ENCODE measurements at places on chromosomes 12 and 14.
A peak's percentile ranks its signal among the peaks of the same experiment; 100 is the strongest.

DNA sequence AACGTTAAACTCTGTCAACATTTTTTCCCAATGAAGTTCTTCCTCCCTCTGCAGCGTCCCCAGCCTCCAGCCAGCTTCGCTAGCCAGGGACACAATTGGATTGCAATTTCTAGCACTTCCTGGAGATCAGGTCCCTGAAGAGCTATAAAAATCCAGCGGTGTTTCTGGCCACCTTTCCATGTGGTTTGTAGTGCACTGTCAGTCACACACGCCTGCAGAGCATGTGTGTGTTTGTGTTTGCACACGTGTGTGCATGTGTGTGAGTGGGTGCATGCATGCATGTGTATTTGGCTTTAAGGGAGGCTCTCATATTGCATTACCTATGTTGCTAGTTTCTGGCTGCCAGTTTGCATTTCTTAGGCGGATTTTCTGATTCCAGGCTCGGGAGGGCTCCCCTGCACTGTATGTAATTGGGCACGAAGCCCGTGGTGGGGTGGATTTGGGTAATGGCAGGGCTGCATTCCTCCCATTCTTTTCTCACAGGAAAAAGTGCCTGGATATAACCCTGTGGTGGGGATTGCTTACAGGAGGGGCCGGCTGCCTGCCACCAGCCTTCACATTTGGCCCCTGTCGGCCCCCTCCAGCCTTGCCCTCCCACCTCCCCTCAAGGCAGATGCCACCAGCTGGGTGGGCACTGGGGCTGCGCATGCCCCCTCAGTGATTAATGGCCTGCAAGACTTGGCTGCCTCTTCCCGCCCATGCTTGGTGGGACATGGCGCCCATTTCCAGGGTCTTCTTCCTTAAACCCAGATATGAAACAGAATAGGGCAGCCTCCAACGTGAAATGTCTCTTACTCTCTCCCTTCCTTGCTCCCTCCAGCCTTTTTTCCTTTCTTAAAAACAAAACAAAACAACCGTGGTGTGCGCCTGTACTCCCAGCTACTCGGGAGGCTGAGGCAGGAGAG is 74.0 kb downstream of the TSPAN9 start:
- peaks cover 42% of the 10 kb centered on the region for H3K27me3 ChIP-seq
- H3K4me1 ChIP-seq = peaks cover 3% of the 10 kb centered on the region
- no peak overlapping the region for H3K4me3 ChIP-seq
- DNase-seq = no peak

- no peak for DNase-seq
- H3K27ac ChIP-seq = no peak overlapping the region
- H3K27me3 ChIP-seq = no peaks in the 10 kb centered on the region
- no peak overlapping the region for H3K4me3 ChIP-seq
- H3K4me1 ChIP-seq = peaks cover 26% of the 10 kb centered on the region
These were observed 9.4 kb upstream of the NOPCHAP1 start for GRCh38 chr12:104976703-104977102.

DNA sequence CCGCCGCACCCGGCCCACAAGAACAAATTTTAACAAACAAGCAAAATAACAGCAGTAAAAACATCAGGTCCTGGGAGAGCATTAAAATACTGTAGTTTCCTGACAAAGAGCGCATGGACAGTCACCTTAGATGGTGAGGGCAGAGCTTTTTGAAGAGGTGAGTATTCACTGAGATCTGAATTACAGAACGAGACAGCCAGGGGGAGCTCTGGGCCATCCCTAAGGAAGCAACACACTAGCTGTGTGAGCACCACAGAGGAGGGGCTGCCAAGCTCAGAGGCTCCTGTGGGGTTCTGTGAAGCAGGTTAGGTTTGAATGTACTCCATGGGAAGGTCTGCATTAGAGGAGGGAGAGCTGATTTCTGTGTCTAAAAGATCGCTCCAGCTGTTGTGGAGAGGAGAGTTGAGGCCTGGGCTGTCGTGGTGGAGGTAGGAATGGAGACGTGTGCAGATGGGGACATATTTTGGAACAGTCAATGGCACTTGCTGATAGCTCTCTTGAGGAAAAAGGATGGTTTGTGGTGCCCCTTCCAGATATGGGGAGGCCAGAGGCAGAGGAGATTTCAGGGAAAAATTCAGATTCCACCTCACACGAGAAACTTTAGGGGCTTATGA is 72.9 kb downstream of the TRAFD1 start:
- H3K36me3 ChIP-seq = peaks cover 52% of the 10 kb centered on the region
- no peak for DNase-seq
- no peak overlapping the region for H3K4me3 ChIP-seq
- H3K4me1 ChIP-seq = peaks cover 3% of the 10 kb centered on the region

DNA sequence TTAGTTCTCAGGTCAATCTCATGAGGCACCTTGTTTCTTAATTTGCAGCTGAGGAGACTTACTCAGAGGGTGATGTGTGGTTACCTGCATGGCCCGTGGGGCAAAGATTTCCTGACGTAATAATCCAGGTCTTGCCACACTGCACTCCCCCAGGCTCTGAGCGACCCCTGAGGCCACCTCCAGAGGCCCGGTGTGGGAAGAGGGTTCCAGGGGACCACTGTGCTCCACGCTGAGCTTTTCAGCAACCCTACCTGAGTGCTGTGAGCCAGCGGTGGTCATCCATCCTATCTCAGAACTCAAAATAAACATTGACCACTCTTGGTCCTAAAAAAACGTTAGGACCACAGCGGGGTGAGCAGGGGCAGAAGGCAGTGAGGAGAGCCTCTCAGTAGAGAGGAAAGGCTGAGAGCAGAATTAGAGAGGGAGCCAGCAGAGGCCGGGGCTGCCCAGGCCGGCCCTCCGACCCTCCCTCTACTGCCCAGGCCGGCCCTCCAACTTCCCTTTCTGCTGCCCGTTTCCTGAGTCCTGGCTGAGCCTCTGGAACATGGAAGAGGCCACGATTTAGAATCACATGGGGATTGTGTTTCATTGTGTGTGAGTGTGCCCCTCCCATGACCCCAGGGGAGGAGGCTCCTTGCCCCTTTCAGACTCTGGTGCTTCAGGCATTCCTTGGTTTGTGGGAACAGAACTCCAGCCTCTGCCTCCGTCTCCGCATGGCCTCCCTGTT is 188.2 kb upstream of the DIO3 start:
- H3K27me3 ChIP-seq = peaks cover 23% of the 10 kb centered on the region
- H3K4me3 ChIP-seq = no peak overlapping the region
- no peaks in the 10 kb centered on the region for H3K4me1 ChIP-seq
- H3K36me3 ChIP-seq = no peaks in the 10 kb centered on the region
- no peak for DNase-seq
- no peak overlapping the region for H3K27ac ChIP-seq

DNA sequence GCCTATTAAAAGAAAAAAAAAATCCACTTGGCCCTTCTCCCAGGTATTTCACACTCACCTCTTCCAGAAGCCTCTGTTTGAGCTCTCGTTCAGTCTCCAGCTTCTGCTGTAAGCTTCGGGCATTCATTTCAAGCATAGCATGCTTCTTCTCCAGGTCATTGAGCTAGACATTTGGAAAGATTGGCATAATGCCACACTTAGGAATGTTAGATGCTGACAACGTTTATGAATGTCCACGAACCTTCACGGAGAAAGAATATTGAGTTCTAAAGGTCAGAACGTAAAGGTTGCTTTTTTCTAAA is 60.5 kb downstream of the PRKAB1 start:
- H3K27ac ChIP-seq = no peak overlapping the region
- no peaks in the 10 kb centered on the region for H3K36me3 ChIP-seq
- no peak for DNase-seq
- H3K27me3 ChIP-seq = no peaks in the 10 kb centered on the region
- peaks cover 7% of the 10 kb centered on the region for H3K4me1 ChIP-seq
- H3K4me3 ChIP-seq = no peak overlapping the region

DNA sequence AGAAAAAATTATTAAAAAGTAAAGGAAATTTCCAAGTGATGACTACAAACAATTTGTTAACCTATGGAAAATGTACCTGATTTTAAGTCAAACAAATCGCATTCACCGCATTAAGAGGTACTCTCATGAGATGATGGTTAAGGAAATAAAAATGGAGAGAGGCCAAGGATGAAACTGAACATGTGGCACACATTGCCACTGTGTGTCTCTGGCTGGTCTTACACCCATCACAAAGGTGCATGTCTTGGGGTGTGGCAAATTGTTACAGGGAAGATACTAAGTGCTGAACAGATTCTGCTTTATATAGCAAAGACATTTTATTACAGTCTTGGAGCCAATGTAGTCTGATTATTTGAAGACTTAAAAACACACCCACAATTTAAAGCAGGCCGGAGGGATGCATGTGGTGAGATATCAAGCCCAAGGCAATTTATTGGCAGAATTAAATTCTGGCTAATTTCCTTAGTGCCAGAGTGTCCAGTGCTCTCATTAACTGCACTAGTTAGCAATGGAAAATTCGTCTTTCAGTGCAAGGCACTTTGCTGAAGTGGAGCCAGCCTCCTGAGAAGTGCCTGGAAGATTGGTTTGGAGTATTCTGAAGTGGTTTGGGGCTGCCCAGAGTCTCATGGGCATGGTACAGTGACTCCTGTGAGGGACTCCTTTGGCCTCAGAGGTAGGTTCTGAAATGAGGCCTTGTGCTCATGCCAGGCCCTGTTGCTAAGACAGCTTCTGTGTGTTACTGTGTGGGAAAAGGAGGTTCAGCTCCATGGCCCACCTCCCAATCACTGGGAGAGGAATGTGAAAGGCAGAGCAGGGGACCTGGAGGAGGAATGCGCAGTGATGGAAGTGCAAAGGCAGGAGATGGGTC is 166.9 kb downstream of the BRMS1L start:
- no peak for DNase-seq
- no peak overlapping the region for H3K4me3 ChIP-seq
- peaks cover 9% of the 10 kb centered on the region for H3K27me3 ChIP-seq
- no peak overlapping the region for H3K27ac ChIP-seq
- H3K36me3 ChIP-seq = no peaks in the 10 kb centered on the region
- no peaks in the 10 kb centered on the region for H3K4me1 ChIP-seq

DNA sequence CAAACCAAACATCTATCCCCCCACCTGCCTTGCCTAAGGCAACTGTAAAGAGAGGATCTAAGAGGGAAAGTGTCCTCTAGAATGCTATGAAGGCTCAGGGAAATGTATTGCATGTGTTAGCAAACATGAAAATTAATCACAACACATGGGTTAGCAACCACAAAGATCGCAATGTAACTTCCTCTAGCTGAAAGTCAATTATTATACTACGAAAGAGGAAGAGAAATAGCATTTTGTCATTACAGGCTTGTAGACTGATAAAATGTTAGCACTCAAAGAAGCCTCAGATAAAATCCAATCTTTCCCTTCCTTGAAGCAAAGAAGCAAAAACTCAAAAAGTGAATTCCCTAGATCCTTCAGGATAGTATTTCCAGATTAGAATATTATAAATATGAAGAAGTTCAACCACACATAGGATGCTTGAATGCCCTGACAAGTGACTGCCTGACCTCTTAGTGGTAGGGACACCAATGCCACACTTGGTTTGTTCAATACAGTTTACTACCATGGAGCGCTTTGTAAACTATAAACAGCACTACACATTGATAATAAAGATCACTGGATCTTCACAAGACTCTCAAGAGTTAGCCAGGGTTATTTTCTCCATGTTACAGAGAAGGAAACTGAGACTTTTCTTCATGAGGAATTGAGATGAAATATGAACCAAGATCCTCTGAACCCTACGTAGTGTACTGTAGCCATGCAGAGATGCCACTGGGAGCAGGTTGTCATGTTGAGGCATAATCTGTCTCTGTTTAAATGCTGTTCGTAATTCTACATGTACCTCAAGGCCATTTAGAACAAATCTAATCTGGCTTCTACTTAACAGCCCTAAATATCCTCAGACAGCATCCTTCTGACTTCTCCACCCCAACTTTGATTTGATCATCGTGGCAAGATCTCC is 100.7 kb downstream of the ITPR2 start:
- H3K27ac ChIP-seq = peak overlapping the region; percentile 79
- no peak for DNase-seq
- H3K36me3 ChIP-seq = peaks cover 6% of the 10 kb centered on the region
- no peaks in the 10 kb centered on the region for H3K27me3 ChIP-seq
- H3K4me1 ChIP-seq = peaks cover 46% of the 10 kb centered on the region
- H3K4me3 ChIP-seq = peak overlapping the region; percentile 1

DNA sequence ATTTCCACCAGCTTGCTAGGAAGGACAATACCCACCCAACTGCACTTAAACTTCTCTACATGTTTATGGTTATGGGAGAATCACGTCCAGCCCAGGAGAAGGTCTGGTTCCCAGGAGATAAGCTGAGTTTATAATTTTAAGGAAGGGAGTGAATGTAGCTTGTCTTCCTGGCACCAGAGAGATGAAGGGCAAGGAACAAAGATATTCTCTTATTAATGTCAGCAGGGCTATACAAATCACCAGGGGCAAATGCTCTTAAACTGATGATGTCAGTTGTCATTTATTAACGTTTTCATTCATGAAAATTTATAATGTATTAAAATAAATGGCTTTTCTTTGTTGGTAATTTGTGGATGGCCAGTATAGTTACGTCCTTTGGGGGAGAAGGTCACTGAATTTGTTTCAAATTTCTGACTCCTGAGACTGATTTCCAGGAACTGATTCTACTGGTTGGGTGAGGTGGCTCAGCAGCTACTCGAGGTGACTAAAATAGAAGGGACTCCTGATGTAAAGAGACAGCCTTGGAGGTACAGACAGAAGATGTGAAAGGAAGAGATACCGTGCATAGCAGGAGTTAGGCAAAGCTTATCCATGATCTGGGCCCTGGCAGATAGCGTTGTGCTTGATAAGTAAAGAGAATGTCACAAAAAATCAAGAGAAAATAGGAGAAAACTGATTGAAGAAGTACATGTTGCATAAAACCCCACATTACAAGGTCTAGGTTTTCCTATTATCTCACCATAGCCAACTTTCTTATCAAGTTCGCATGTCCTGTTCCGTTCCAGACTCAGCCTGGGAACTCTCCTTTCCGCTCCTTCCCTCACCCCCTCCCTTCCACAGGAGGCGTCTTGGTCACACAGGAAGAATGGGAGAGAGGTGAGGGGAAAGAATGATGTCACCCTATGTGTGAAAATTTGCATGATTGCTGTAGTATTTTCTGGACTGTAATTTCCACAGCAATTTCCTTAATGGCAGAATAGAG is 367.1 kb upstream of the FAR2 start:
- H3K27me3 ChIP-seq = no peaks in the 10 kb centered on the region
- H3K27ac ChIP-seq = no peak overlapping the region
- no peaks in the 10 kb centered on the region for H3K4me1 ChIP-seq
- DNase-seq = no peak

GRCh38 chr12:96220902-96221301 is 26.7 kb downstream of the ELK3 start:
- H3K27ac ChIP-seq = no peak overlapping the region
- H3K4me1 ChIP-seq = peaks cover 25% of the 10 kb centered on the region
- DNase-seq = no peak
- no peaks in the 10 kb centered on the region for H3K27me3 ChIP-seq
